Stimulated activated CD4-positive, alpha-beta T cell treated with anti-CD3 and anti-CD28 coated beads, Interleukin-4, amount 100 ng/mL, for 24 hours (primary cell): ENCODE measurements at places on chromosomes 5 and 9.

DNA sequence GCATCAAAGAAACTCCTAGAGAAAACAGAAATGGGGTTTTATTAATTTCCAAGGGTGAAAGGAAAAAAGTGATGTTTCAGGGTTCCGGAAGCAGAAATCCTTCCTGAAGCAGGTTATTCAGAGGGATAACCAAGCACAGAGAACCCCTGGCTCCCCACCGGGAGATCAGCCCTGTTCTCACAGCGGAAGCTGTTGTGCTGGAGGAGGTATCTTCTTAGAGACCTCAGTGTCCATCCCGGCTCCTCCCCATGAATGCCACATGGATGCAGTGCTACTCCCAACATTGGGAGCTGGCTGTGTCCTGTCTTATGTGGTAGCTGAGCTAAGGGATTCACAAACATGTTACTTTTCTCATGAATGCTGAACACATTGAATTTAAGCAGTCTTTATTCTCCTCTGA, 80.9 kb upstream of the IRX2 start:
- no peak for DNase-seq

DNA sequence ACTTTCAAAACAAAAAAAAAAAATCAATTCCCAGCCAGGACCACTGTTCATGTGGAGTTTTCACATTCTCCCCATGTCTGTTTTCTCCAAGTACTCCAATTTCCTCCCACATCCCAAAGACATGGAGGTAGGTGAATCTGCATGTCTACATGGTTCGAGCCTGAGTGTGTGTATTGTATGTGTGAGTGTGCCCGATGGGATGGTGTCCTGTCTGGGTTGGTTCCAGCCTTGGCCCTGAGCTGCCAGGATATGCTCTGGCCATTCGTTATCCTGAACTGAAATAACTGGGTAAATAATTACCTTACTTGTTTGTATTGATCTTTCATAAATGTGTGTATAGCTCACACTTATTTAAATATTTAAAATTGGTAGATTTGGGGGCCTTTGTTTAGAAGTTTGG, 452.3 kb upstream of the RORB start:
- no peak for DNase-seq

GRCh38 chr5:74570250-74570649, 70.3 kb downstream of the ENC1 start:
- DNase-seq = no peak

GRCh38 chr5:30804739-30805505, 388.6 kb upstream of the CDH6 start:
- no peak for DNase-seq

DNA sequence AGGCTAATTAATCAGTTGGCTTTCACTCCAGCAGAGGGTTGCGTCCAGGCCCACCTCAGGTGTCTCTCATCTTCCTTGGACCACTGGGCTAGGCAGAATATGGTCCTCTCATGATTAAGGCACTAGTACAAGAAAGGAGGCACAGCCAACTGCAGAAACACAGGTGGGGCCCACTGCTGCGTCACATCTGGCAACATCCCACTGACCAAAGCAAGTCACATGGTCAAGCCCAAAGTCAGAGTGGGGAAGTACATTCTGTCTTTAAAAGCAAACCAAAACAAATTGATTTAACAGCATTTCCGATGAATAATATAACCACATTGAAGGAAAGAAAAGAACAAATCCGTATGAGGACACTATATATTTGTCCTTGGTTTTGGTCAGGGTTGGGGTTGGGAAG, 28.0 kb upstream of the UBTD2 start:
- no peak for DNase-seq
